ENCODE measurements at places on chromosomes 4 and X. TPM values are rescaled to one million over a fixed set of nuclear protein-coding genes. Genes with fewer than 3 reads are reported as not detected.

DNA sequence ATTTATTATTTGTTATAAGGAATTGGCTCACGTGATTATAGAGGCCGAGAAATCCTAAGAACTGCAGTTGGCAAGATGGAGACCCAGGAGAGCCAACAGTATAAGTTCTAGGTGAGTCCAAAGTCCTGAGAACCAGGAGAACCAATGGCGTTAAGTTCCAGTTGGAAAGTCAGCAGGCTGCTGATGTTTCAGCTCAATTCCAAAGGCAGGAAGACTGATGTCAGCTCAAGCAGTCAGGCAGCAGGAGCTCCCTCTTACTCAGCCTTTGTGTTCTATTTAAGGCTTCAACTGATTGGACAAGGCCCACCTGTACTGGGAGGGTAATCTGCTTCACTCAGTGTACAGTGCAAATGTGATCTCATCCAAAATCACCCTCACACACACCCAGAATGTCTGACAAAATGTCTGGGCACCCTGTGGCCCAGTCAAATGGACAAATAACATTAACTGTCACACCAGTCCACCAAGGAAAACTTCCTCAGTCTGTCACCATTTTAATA, 30.8 kb upstream of the TBL1X start:
- no peak overlapping the region for H3K4me3 ChIP-seq
- no peaks in the 10 kb centered on the region for H3K36me3 ChIP-seq
- no peak overlapping the region for H3K27ac ChIP-seq
- H3K27me3 ChIP-seq = no peaks in the 10 kb centered on the region
- H3K4me1 ChIP-seq = no peaks in the 10 kb centered on the region

GRCh38 chrX:30957753-30958152, 68.7 kb upstream of the TAB3 start:
- no peak for DNase-seq
- H3K4me3 ChIP-seq = no peak overlapping the region
- no peaks in the 10 kb centered on the region for H3K27me3 ChIP-seq

NAP1L3 gene
- 7.7 TPM for total RNA-seq

ARX gene
- total RNA-seq = not detected

GRCh38 chrX:120251471-120252011, 929 bp downstream of the ZBTB33 start:
- DNase-seq = no peak
- H3K4me1 ChIP-seq = no peaks in the 10 kb centered on the region
- H3K27me3 ChIP-seq = no peaks in the 10 kb centered on the region
- H3K36me3 ChIP-seq = peaks cover 30% of the 10 kb centered on the region
- peak overlapping the region; percentile 76 for H3K4me3 ChIP-seq

- no peak overlapping the region for H3K27ac ChIP-seq
- no peaks in the 10 kb centered on the region for H3K36me3 ChIP-seq
- H3K4me3 ChIP-seq = no peak overlapping the region
- no peaks in the 10 kb centered on the region for H3K27me3 ChIP-seq
- H3K4me1 ChIP-seq = no peaks in the 10 kb centered on the region
Observed at GRCh38 chr4:5999830-6000365, 18.3 kb downstream of the C4orf50 start.

- H3K4me3 ChIP-seq = no peak overlapping the region
- no peak overlapping the region for H3K27ac ChIP-seq
- no peaks in the 10 kb centered on the region for H3K36me3 ChIP-seq
- H3K27me3 ChIP-seq = no peaks in the 10 kb centered on the region
- no peaks in the 10 kb centered on the region for H3K4me1 ChIP-seq
- DNase-seq = no peak
Observed at GRCh38 chr4:182208526-182209050, 34.6 kb upstream of the TENM3 start.

DNA sequence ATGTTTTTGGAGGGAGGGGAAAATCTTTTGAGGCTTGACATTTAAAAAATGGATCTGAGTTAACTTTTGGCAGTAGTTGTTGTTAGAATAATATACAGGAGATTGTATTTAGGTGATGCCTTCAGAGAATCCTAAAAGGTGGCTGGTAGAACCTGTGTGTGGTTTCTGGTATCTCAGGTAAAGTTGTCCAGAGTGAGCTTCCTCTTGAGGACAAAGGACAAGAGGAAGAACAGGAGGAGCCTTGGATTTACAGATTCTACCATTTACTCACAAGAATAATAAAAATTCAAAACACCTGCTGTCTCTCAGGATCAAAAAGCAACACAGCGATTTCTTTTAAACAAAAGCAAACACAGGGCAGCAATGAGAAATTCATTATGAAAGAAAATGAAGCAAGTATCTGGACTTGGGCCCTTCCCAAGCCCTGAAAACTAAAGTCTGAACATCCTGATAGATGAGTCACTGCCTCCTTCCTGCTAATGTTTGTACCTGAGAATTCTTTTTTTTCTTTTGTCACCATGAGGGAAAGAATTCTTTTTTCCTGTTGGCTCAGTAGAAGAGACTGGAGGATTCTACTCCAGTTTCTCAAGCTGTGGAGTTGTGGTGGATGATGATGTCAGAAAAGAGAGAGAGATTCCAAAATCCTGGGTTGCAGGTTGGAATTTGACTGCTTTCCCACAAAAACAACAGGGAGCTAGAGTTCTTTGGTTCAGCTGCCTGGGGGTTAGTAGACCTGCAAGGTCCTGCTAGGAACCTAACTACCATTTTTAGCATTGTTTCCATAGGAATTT, 31.5 kb upstream of the RAPGEF2 start:
- no peak overlapping the region for H3K27ac ChIP-seq
- DNase-seq = no peak
- H3K36me3 ChIP-seq = no peaks in the 10 kb centered on the region
- H3K4me1 ChIP-seq = no peaks in the 10 kb centered on the region

GRCh38 chr4:138775489-138775888, 240.1 kb upstream of the NOCT start:
- H3K4me3 ChIP-seq = no peak overlapping the region
- H3K36me3 ChIP-seq = no peaks in the 10 kb centered on the region
- H3K27ac ChIP-seq = no peak overlapping the region
- no peaks in the 10 kb centered on the region for H3K27me3 ChIP-seq
- H3K4me1 ChIP-seq = no peaks in the 10 kb centered on the region

PPP4R3C gene
- not detected for total RNA-seq

DNA sequence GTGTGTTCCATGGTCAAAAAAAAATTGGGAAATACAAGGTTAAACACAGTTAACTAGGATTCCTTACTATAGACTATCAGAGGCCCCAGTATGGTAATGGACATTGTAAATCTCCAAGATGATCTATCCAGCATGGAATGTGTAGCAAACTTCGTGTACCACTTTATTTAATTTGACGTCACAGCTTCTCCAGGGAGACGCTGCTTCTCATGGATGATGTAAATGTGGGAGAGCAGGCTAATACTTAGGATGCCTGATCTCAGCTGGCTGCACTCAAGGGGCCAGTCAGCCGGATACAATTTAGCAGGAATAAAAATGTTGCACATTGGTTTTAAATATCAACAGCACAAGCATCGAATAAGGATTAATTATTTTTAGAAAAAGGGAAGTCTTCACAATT, 111.7 kb upstream of the HPF1 start:
- H3K27me3 ChIP-seq = no peaks in the 10 kb centered on the region
- H3K36me3 ChIP-seq = no peaks in the 10 kb centered on the region
- no peaks in the 10 kb centered on the region for H3K4me1 ChIP-seq
- no peak overlapping the region for H3K4me3 ChIP-seq
- DNase-seq = no peak

DNA sequence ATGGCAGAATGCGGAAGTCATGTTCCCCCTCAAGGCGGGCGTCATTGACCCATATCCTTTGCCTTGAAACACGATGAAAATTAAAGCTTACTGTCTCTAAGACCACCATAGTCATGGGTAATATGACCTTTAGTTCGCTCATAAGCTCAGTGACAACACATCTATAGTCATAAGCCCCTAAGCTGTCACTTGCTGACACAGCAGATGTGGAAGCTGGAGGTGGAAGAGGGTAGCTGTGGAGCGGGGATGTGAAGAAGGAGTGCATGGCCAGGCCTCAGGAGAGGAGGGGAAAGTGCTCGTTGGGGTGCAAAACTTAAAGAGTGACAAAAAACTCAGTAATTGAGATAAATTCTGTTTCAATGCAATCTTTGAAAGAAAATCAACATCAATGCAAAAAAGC, 134.0 kb upstream of the PDLIM3 start:
- no peaks in the 10 kb centered on the region for H3K36me3 ChIP-seq
- H3K27ac ChIP-seq = no peak overlapping the region
- no peaks in the 10 kb centered on the region for H3K4me1 ChIP-seq
- H3K27me3 ChIP-seq = no peaks in the 10 kb centered on the region
- H3K4me3 ChIP-seq = no peak overlapping the region
- DNase-seq = no peak

ZC4H2 gene
- 8.7 TPM for total RNA-seq

GLUD2 gene
- 0.31 TPM for total RNA-seq

ALB gene
- 0.47 TPM for total RNA-seq

RAB40AL gene
- total RNA-seq = not detected

DNA sequence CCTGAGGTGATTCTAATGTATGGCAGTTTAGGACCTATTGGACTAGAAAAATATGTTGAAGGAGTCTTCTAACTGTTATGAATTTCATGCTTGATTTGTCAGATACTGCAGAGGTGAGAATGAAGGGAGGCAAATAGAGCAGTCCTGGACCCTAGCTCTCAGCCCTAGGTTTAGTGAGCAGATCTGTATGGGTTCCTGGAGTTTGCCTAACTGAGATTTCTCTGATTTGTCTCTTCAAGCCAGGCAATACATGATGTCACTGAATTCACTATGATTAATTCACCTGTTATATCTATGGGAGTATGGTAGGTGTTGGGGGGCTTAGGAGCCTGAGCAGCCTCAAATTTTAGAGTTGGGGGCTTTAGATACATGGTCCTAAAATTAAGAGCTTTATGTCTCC, 2.6 kb downstream of the MND1 start:
- no peaks in the 10 kb centered on the region for H3K27me3 ChIP-seq
- no peak for DNase-seq
- peaks cover 4% of the 10 kb centered on the region for H3K4me1 ChIP-seq
- no peaks in the 10 kb centered on the region for H3K36me3 ChIP-seq
- no peak overlapping the region for H3K27ac ChIP-seq
- no peak overlapping the region for H3K4me3 ChIP-seq

TMEM31 gene
- not detected for total RNA-seq

ODAM gene
- not detected for total RNA-seq

GLRB gene
- total RNA-seq = not detected

FGF13 gene
- total RNA-seq = not detected

GRCh38 chrX:37424000-37424429, 74.9 kb downstream of the PRRG1 start:
- H3K4me1 ChIP-seq = no peaks in the 10 kb centered on the region
- DNase-seq = no peak
- H3K4me3 ChIP-seq = no peak overlapping the region
- H3K36me3 ChIP-seq = no peaks in the 10 kb centered on the region
- H3K27me3 ChIP-seq = no peaks in the 10 kb centered on the region
- no peak overlapping the region for H3K27ac ChIP-seq

LETM1 gene
- 25.2 TPM for total RNA-seq

DNA sequence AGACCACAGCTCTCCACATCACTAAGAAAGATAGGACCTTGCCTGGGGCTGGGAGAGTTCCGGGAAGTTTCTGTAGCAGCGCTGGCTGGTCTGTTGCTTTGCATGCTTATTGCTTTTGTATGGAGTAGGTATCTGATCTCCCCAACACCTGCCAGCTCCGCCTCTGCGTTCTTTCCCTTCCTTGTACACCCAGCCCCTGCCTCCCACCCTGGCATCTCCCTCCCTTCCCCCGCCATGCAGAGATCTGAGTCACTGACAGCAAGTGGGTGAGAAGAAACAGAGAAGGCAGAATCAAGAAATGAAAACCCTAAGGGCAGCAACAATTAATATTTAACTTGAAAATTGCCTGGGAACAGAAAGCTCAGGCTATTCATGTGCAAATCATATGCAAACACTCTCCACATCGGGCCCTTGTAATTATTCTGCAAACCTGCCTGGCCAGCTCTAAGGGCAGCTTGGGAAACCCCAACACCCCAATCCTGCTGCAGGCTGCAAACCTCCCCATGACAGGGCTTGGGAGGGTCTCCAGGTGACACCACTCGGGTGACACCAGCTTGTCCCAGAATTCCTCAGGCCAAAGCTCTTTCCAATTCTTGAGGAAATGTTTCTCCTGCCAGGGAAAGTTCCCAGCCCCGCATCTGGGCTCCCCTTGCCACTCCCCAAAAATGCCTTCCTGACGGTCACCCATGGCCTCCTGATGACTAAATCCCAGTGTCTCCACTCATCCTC, 257.2 kb downstream of the FBXW7 start:
- no peaks in the 10 kb centered on the region for H3K27me3 ChIP-seq
- peaks cover 20% of the 10 kb centered on the region for H3K4me1 ChIP-seq
- DNase-seq = no peak
- no peaks in the 10 kb centered on the region for H3K36me3 ChIP-seq
- H3K27ac ChIP-seq = no peak overlapping the region

DNA sequence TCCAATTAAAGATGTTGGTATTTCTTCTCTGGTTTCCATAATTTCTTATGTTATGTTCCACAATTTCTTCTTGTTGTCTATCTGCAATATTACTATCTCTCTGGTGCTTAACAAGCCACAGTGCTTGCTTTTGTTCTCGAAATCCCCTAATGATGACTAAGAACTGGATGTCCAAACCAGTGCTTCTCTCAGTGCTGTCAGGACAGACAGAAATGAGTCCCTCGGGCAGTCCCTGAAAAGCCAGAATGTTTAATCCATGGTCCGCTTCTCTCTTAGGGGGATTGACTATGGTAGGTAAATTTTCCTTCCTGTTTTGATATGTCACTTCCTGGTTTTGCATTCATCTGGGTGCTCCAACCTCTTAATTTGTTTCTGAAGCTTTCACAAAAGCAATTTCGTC, 321.6 kb upstream of the PCDH10 start:
- H3K4me3 ChIP-seq = no peak overlapping the region
- no peak overlapping the region for H3K27ac ChIP-seq
- DNase-seq = no peak
- no peaks in the 10 kb centered on the region for H3K4me1 ChIP-seq
- no peaks in the 10 kb centered on the region for H3K36me3 ChIP-seq

DNA sequence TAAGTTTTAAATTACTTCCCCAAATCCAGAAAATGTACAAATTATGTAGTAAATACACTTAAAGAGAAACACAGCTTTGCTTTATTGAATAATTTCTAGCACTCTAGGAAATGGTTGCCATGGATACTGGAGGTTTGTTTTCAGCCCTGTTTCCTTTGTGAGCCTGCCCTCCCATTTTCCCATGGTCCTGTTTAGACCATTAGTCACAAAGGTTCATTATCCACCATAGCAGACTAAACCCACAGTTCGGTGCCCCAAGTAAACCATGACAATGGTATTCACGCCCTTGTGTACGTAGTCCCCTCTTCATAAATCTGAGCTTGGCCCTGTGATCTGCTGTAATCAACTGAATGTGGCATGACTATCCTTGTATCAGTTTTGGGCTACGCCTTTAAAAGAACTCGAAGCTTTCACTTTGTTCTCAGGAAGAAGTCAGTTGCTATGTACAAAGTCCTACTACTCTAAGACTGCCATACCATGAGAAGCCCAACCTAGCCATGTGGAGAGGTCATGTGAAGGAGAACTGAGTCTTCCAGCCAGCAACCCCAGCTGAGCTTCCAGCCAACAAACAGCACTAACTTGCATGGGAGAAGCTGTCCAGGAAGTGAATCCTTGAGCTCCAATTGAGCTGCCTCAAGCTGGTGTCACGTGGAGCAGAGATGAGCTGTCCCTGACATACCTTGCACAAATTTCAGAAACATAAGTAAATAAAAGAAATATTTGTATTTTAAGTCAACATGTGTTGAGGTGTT, 300.4 kb downstream of the LDB2 start:
- H3K36me3 ChIP-seq = no peaks in the 10 kb centered on the region
- H3K4me3 ChIP-seq = no peak overlapping the region
- DNase-seq = no peak
- H3K27me3 ChIP-seq = no peaks in the 10 kb centered on the region
- no peak overlapping the region for H3K27ac ChIP-seq
- H3K4me1 ChIP-seq = no peaks in the 10 kb centered on the region

CCNQ gene
- 13.9 TPM for total RNA-seq

Data from CD4-positive, alpha-beta T cell (primary cell).